Activated CD4-positive, alpha-beta T cell treated with anti-CD3 and anti-CD28 coated beads, Interleukin-2, amount 10 ng/mL, durations not matched to agents 24 days and 14 days (primary cell): ENCODE measurements at places on chromosomes 4 and X. TPM values are rescaled to one million over a fixed set of nuclear protein-coding genes. Genes with fewer than 3 reads are reported as not detected.
A peak's percentile ranks its signal among the peaks of the same experiment; 100 is the strongest.

Gene SPINK2
- 0.37 and 0.54 TPM in 2 replicates for total RNA-seq

Gene KLKB1
- total RNA-seq = 0.09 and 0.12 TPM in 2 replicates

Gene USP51
- 1.5 and 2.6 TPM in 2 replicates for total RNA-seq

Gene ZAR1
- not detected in 2 replicates for total RNA-seq

Gene FAT1
- 0.07 and 0.28 TPM in 2 replicates for total RNA-seq

Gene PPBP
- total RNA-seq = not detected in 2 replicates

Gene LDB2
- not detected in 2 replicates for total RNA-seq

Gene ZNF732
- not detected in 2 replicates for total RNA-seq

Gene MTMR8
- 2.7 and 4.2 TPM in 2 replicates for total RNA-seq

Gene SLC9A7
- 37.7 and 43.8 TPM in 2 replicates for total RNA-seq

- no peak for DNase-seq
Observed at GRCh38 chr4:6092971-6093370, 74.7 kb upstream of the C4orf50 start.

DNA sequence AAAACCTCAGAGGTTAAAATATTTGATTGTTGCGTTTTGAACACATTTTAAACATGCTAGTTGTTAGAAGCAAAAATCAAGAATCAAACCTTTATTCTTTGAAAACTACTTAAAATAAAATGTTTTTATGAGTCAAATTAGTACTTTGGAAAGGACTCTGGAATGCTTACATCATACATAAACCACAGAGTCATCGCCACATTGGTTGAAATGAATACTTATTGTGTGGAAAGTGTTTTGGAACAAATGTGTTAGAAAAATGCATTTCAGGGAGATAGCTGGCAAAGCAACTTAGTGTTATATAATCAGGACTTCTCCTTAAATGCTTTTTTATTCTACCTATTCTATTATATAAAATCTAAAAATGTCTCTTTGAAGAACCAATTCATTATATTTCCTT lies 49.4 kb upstream of the CAMK2D start:
- DNase-seq = no peak

DNA sequence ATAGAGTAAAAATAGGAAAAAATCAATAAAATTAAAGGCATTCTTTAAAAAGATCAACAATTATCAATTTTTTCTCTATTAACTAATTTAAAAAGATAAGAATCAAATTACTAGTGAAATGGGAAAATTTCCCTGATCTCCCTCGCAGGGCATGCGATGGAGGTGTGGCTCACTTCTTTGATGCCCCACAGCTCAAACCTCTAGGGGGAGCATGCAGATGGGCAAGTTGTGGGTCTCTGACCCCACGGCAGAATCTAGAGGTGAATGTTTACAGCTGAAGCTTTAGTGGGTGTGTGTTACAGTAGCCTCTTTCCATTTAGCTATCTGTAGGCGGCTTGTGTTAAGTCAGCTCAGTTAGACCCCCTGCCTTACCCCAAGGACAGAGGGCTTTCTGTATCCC lies 1348.8 kb downstream of the PCDH18 start:
- no peak for DNase-seq

DNA sequence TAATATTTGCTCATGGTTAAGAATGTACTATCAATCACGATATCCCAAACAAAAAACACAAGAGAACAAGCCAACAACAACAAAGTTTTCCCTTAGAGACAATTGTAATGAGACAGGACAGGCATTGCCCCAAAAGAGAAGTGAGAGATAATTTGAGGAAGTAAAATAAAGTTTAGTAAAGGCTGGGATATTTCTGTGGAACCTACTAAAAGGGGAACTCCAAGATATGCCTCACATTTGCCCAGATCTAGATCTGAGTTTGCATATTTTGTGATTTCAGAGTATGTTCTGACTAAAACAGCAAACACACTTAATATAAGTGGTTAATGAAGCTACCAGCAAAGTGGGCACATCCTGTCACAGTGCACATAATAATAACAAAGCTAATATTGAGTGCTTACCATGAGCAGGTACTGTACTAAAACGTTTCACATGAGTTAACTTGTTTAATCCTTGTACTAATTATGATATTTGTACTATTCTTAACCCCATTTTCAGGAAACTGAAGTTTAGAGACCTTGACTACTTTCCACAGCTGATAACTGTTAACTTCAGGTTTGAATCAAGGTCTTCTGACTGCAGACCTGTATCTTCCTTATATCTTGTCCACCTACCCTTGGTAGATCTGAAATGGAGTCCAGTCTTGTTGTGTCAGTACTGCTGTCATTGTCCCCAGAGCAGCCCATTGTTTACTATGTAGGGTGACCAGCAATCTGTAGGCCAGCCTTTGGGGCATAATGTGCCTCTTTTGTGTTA lies 26.0 kb upstream of the BMP2K start:
- DNase-seq = no peak

GRCh38 chr4:163175971-163176958 lies 9.6 kb upstream of the NAF1 start:
- peak; percentile 49 for DNase-seq

DNA sequence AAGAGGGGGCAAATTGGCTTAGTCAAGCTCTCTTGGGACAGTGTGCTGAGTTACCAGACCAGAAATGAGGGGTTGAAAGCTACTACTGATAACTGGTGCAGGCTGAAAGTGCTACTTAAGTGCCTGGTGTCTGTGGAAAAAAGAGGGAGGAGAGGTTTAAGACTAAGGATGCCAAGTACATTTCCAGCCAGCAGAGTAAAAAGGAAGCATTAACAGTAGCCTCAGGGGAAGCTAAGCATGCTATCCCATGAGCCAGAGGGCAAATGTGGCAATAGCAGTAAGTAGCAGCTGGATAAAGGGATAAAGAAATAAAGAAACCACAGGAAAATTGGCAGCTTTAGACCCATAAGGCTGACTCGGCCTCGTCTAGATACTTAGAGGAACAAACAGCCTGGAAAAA lies 196.3 kb upstream of the MAB21L2 start:
- DNase-seq = no peak

- no peak for DNase-seq
Observed at GRCh38 chr4:45078201-45078600, 351.8 kb upstream of the GNPDA2 start.

DNA sequence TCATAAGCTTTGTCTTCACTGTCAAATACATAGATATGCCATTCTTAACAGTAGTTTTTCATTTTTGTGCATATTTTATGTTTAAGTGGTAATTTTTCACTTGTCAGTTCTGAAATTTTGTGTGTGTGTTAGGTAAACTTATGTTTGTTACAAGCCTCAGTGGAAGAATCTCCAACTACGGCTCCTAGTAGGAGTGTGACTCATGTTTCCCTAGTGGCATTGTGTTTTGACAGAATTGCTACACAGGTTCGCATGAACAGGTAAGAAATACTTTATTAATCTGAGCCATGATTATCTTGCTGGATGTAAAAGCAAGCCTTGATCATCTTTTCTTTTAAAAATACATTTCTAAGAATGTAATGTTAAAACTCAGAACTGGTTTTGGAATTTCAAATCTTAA lies 94.4 kb downstream of the BLTP1 start:
- no peak for DNase-seq

DNA sequence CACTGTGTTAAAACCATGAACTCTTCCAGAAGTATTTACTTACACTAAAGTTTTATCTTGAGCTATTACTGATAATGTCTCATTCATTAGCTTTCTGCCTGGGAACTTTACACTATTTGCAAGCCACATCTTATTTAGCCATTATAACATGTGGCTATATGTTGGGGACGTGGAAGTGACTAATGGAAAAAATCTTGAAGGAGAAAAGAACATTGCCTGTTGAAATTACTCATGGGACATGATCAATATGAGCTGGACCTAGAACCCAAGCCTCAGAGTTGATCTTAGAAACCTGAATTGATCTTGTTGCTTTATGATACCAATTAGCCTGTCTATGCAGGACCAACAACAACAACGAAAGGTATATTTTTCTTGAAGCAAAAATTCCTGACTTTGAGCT lies 22.5 kb upstream of the ARHGAP6 start:
- no peak for DNase-seq

DNA sequence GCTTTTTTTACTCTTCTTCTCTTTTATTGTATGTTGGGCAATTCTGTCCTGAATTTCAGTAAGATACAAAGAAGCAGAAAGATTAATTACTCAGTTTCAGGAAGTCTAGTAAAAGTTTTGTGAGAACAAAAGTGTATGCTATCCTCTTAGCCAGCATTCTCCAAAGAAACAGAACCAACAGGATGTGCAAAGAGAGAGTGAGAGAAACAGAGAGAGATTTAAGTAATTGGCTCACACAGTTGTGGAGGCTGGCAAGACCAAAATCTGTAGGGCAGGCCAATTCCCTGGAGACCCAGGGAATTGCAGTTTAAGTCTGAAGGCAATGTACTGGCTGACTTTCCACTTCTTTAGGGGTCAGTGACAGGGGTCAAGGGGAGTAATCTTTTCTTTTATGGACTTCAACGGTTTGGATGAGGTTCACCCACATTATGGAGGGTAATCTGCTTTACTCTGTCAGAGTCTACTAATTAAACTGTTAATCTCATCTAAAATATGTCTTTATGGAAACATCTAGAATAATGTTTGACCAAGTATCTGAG lies 59.2 kb upstream of the SLC39A8 start:
- peak; percentile 47 for DNase-seq

DNA sequence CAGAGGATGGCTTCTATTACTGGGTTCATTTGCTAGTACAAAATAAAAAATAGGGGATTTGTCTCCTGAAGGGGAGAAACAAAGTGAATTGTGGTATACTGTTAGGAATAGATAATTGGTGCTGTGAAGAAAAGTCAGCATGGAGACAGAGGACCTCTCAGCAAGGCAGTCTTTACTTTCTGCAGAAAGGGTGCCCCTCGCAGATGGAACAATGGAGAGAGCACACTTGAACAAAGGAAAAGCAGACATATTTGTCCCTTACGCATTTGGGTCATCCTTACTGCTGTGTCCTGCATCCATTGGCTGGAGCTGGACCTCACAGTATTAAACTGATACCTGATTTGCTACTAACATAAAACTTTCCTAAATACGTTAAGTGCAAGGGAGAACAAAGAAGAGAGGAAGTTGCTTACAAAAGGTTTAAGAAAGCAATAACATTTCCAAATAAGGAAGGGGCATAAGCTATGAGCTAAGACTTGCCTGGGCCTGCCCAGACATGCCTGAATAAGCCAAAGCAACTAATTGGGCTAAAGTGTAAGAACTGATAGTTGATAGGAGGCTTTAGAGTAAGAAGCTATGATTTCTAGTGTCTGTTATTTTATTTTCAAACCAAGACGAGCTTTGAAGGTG lies 83.8 kb downstream of the CCKAR start:
- DNase-seq = no peak

GRCh38 chr4:8729408-8730149 lies 137.0 kb downstream of the CPZ start:
- no peak for DNase-seq

GRCh38 chr4:179563741-179564140 lies 2121.5 kb upstream of the AGA start:
- DNase-seq = no peak

DNA sequence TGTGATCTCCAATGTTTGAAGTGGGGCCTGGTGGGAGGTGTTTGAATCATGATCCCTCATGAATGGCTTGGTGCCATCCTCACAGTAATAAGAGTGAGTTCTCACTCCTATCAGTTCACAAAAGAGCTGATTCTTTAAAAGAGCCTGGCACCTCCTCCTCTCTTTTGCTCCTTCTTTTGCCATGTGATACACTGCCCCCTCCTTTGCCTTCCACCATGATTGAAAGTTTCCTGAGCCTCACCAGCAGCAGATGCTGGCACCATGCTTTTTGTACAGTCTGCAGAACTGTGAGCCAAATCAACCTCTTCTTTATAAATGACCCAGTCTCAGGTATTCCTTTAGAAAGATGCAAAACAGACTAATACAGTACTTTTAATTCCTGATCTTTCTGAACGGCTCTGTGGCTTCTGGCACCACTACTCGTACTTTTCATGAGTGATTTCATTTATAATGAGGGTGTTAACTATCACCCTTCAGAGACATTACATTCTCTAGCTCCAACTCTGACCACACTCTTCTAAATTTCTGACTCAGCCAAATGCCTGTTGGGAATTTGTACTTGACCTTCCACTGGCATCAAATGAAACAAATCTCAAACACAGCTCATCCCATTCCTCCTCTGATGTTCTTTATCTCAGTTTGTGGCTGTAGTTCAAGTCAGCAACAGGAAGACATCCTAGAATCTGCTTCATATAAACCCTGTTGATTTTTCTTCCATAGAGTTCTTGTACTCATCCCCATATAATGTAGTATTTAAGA lies 4.2 kb downstream of the UFSP2 start:
- DNase-seq = no peak

DNA sequence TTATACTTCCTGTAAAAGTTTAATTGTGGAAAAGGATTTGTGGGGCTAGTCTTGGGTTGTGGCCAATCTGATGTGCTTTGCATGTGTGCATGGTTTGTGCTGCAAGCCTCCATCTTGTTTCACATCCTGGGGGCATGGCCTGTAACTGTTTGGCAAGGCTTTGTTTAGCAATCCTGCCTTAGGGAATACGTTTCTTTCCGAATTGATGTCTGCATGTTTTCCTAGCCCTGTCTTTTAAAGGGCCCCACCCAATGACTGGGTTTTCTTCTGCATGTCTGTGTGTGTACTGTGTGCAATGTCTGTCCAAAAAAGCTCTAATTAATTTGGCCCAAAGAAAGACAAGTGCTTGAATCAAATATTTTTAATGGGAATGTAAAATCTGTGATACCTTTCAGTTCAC lies 74.6 kb upstream of the MID1IP1 start:
- no peak for DNase-seq

DNA sequence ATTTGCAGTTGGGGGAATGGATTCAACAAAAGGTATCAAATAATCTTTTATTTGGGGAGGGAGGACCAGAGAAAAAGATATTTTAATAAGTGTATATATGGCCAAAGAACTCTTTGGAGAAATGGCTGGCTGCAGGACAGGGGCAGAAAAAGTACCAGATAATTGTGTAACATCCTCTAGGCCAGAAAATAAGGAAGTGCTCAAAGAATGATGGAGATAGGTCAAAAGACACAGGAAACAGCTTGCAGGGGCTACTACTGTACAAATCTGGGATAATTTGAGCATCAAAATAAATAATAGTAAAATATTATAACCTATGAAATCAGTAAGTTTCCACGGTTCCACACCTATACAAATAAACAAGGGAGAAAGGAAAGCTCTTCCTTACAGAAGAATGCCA lies 34.8 kb downstream of the KLHL5 start:
- DNase-seq = no peak

- no peak for DNase-seq
Observed at GRCh38 chr4:33837043-33837838, 2407.1 kb downstream of the ARAP2 start.

DNA sequence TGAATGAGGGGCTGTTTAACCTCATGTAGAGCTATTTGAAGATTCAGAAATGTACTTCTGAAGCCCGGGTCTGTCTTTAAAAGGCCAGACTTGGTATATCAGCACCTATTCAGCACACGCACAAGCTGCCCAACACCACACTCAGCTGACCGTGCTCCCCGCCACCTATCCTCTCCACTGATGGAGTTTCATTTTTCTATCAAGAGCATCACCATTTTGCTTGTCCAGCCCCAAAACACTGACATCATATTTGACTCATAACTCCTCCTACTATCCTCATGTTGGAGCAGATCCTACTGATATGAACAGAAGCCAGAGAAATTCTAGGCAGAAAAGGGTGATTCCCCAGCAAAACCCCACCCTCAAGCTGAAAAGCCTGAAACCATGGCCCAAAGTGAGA lies 100.3 kb downstream of the SORBS2 start:
- no peak for DNase-seq

GRCh38 chr4:169662206-169662605 lies 41.8 kb downstream of the CLCN3 start:
- no peak for DNase-seq

GRCh38 chrX:109300415-109300814 lies 181.5 kb downstream of the GUCY2F start:
- no peak for DNase-seq
